ENCODE measurements at places on chromosomes 5 and 9.

DNA sequence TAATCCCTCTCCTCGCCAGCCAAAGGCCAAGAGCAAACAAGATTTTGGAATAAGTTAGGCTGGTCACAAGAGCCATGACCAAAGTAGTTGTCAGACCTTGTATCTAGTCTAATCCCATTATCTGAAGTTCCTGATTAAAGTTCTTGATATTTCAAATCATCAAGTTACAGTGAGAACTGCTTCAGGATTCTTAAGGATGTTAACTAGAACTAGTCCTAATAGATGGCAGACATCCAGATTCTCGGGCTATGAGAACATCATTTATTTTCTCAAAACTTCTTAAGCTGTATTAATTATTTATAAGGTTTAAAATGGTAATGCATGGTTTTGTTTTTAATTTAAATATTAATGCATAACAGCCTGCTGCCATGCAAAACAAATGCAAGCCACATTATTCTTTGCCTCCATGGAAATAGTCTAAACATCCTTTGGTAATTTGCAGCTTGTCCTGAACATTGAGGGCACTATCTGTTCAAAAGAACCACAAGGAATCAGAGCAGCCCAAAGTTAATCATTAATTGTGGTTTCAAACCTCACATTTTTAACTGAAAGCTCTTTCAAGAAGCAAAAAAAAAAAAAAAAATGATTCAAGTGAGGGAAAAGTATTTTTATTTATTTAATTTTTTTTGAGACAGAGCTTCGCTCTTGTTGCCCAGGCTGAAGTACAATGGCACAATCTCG, 95.1 kb downstream of the TTC39B start:
- DNase-seq: no peak

DNA sequence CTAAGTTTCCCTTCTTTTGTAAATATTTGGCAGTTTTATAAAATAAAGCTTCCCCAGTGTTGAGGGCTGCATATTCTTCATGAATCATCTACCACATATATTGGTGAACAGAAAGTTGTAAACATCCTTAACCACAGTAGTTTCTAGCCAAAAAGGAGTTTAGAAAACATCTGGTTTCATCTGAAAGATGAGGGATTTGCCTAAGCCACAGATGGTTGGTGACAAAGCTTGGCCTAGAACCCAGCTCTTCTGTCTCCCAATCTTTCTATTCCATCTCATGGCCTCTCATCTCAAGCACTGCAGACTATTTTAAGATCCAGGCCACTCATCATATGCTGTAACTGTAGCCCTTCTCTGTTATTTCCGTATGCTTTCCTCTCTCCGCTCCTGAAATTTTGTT, 232.3 kb upstream of the TRPM3 start:
- DNase-seq: no peak

- no peak for DNase-seq
Observed at GRCh38 chr5:103271570-103272289, 13.2 kb downstream of the MACIR start.

- no peak for DNase-seq
Observed at GRCh38 chr5:61689153-61689846, 357.2 kb downstream of the ZSWIM6 start.

GRCh38 chr5:36177154-36177553, 25.2 kb downstream of the SKP2 start:
- DNase-seq: no peak

DNA sequence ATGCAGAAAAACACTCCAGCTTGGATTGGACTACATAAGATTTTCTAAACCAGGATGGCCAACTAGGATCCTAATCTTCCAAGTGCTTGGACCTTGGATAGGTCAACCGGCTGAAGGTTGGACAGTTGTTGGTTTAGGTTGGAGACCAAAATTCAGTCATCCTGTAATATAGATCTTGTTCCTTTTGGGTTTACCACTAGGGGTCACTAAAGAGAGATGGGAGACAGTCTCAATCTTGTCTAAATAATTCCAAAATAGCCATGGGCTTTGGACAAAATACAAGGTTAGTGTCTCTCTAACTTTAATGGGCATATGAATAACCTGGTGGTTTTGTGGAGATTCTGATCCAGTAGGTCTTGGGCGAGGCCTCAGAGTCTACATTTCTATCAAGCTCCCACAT, 148.7 kb upstream of the ERCC6L2 start:
- peak; percentile 23 for DNase-seq
